ENCODE measurements at places on chromosomes 12 and 14.

- DNase-seq, result no peak
Measured at GRCh38 chr12:80192087-80192486, 92.8 kb downstream of the OTOGL start.

GRCh38 chr12:19206493-19207077 is 77.1 kb downstream of the PLEKHA5 start:
- no peak for DNase-seq

DNA sequence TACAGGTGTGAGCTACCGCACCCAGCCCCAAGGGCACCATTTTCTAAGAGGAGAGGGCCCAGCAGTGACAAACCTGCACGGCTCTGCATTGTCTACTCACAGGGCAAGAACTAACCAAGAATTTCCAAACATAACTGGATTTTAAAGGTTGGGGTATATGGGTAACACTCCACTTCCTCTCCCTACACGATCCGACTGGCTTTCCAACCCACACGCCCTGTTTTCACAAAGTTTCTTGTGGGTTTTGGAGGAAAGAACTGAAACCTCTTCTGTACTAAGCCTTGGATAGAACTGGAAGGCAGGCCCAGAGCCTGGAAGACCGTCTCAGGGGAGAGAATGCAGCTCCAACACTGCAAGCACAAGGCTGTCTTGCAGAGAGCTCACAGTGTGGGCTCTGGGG is 24.9 kb downstream of the SNRNP35 start:
- DNase-seq, result no peak

DNA sequence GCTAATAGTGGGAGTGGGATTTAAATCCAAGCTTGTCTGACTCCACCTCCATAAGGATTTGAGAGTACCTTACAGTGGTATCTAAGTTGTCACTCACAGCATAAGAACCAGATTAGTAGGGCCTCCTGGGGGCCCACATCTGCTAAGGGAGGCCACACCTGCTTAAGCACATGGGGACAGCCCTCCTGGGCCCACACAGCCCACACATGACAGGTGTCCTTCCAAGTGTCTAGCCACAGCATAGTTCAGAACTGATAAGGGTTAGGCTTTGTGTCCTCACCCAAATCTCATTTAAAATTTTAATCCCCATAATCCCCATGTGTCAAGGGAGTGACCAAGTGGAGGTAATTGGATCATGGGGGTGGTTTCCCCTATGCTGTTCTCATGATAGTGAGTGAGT is 186.0 kb upstream of the HMGA2 start:
- no peak for DNase-seq

DNA sequence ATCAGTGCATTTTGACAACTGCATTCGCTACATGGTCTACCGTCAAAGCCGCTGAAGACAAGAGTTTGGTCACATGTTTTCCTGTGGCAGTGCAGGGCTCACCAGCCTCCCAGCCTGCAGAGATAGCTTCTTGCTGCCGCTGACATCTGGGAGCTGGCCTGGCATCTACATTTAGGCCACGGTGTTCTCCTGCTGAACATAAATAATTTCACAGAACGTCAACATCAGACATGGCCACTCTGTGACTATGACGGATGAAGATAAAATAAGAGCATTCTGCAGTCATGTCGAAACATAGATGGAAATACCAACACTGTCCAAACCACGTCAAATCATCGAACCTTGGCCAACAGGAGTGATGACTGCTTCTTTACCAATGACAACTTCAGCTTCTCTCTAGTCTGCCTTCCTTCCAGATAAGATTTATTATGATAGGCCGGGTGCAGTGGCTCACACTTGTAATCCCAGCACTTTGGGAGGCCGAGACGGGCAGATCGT is 91.2 kb downstream of the TNFAIP2 start:
- no peak for DNase-seq

DNA sequence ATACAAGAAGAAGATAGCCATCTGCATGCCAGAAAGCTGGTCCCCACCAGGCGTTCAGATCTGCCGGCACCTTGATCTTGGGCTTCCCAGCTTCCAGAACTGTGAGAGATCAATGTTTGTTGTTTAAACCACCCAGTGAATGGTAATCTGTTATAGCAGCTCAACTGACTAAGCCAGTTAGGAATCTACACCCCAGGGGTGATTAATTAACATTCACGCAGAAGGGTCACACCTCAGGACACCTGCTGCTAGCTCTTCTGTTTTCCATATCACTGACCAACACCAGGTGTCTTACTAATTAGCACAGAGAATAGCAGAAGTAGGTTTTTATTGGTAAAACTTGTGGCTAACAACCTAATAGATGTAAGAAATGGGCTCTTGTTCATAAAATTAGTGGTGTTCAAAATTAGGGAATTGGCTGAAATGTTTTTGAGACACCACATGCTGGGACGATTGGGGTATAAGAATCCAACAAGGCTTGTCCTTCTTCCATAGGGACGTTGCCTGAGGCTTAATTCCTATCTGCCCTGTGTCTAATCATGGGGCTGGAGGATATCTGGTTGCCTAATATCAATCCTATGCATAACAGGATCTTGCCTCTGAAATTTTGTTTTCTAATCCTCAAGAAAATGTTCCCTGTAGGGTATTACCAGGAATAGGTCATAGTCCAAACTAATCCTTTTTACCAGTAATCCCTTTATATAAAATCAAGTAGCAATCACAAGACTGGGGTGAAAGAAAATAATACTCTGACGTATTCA is 42.0 kb upstream of the CHST11 start:
- no peak for DNase-seq

DNA sequence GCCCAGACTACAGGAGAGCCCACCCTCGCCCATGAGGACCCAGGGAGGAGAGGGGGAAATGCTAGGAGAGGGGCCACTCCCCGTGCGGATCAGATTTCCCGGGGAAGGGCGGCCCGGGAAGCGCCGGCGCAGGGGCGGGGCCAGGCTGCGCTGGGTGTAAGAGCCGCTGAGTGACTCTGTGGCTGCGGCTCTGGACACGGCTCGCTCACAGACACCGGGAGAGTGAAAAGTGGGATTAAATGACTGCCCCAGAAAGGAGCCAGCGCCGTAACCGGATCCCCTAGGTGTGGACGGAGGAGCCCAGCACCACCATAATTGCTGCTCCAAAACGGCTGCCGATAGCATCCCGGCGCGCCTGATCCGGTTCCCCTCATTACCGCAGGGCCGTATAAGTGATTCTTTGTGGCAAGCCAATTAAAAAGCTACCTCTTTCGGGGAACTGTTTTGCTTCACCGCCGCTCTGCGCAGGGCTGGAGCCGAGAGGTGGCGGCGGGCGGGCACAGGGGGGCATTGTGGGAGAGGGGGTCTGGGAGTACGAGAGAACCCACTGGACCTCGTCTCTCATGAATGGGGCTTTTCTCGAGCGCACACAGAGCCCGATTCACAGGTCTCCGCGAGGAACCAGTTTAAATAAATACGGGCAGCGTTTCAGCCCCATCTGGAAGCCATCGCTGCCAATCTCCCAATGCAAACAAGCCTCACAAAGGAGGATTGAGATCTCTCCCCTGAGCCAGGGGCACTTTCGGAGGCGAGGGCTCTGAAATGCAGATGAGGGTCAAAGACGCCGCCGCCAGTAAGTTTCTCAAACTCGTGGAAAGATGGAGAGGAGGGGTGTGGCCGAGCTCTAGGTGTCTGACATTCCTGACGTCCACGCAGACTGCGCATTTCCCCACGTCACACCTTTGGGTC is 2.5 kb downstream of the COL2A1 start:
- DNase-seq, result no peak

DNA sequence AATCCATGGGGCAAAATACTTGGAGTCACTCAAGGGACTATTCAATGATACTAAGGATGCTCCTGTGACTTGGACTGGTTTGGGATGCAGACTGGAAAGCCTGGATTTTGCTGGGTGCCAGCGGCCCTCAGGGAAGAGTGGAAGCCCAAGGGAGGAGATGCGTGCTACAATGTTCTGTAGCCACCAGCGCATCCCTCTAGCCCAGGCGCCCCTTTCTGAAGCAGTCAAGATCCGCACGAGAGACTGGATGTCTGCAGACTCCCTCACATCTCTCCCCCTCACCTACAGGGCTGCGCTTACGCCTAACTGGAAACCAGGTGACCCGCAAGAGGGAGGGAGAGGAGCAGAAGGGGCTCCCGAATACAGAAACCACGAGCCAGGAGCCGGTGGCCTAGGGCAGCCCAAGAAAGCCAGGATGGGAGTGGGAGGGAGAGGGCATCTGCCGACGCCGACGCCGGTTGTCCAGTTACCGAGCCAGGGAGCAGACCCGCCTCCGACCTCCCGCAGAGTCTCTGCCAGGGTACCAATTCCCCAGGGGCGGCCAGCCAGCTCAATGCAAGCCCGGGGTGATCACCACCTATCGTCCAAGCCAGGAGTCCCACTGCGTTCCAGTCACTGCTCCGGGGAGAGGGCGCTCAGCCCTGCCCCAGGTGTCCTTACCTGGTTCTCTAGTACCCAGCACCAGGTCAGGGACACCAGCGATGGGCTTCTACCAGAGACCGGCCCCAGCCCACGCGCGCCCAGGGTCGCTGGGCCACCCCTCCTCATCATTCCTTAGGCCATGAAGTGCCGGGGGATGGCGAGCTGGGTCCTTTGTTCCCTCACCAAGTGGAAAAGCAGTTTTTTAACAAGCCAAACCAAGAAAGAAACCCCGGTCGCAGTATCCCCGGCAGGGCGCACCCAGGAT is 1.2 kb downstream of the NTN4 start:
- no peak for DNase-seq

DNA sequence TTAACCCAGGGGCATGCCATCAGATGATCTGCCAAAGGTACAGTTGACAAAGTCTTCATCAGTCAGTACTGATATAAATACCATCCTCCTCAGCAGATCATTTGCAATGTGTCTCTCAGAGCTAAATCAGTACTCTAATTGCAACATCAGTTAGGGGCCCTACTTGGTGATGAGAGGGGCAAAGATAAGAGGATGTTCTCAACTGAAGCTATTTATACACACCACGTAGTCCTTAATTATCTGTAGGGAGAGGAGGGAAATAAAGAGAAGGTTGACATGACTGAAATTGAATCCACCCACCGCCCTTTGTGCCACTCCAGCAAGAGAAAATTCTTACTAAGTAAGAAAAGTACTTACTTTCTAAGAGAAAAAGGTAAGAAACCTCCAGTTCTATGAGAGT is 157.8 kb upstream of the NUDT4 start:
- DNase-seq, result no peak

- DNase-seq, result no peak
Measured at GRCh38 chr14:71554959-71555612, 377.1 kb upstream of the RGS6 start.

GRCh38 chr12:132710043-132710404 is 618 bp upstream of the PGAM5 start:
- DNase-seq, result no peak

GRCh38 chr12:112314981-112315380 is 67.2 kb downstream of the HECTD4 start:
- DNase-seq, result no peak

DNA sequence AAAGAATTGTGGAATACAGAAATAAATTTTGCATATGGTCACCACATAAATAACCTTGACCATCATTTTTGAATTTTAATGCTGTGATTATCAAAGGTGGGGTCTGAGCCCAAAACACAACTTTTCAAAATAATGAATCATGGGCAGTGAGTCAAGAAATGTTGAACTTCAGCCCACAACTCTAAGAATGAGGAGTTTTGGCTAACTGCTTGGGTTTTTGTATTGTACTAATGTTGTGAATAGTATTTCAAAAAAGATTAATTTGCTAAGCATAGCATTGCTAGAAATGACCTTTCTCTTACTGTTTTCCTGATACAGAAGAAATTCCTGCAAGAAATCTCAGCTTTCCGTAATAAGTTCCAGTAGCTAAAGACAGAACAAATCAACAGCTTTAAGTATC is 24.4 kb upstream of the YARS2 start:
- DNase-seq, result no peak

DNA sequence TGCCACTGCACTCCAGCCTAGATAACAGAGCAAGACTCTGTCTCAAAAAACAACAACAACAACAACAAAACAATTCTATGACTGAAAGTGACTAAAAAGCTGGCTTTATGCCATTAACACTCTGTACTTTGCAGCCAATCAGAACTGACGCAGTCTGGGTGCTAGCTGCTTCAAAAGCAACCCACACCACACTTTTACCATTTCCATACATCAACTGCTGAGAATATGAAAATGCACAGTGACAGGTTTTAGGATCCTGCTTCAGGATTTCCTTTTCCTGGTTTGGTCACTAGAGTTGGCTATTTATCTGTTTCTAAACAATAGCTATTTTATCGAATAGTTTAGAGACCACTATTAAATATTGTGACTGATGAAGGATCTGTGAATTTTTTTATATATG is 23.1 kb upstream of the P2RX4 start:
- no peak for DNase-seq

DNA sequence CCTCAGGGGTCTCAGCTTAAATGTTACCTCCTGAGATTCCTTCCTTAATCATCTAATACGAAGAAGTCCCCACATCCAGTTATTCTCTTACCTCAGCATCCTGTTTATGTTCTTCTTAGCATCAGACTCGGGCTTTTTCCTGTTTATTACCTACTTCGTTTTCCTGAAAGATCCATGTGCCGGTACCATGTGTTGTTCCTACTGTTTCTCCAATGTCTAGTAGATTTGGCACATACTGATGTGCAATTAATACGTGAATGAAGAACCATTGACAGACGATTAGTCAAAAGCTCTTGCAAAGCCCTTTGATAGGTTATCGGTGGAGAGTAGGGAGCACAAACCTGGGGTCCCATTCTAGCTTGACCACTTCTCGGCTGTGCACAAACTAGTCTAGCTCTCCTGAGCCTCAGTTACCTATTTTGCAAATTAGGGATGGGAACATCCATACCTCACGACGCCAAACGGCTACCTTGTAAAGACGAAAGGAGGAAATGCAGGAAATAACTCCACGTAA is 735 bp upstream of the MAPKAPK5 start:
- no peak for DNase-seq

DNA sequence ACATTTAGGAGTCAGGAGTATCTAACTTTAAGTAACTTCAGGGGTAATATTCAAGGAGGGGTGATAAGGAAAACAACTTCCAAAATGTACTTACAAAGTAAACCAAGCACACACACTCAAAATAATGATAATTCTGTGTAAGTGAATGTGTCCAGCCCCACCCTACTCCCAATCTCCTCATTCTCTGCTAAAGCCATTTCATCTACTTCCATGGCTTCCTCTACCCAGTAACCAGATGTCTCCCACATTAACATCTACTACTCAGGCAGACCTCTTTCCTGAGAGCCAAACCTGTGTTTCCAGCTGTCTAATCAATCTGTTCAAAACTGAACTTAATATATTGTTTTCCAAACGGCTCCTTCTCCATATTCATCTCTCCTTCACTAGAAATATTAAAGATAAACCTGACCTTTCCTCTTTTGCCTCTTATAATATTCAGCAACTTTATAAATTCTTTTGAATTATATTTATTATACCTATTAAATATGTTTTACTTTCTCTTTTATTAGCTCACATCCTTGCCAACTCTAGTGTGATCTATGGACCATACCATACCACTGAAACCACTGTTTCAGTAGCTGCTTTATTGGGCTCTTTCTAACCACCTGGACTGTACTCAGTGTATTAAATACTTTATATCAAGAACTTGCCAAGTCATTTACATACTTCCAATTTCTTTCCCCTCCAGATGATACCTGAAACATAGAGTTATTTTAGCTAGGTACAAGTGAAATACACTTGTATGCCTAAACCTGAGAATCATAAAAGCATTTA is 170.7 kb downstream of the PPFIA2 start:
- DNase-seq, result no peak

Data from esophagus squamous epithelium (tissue), 5 donors.